ENCODE measurements at places on chromosomes 11 and 22. TPM values are rescaled to one million over a fixed set of nuclear protein-coding genes. Genes with fewer than 3 reads are reported as not detected.

MS4A6A gene
- total RNA-seq, result not detected

GRCh38 chr22:38415046-38415445 lies 40.0 kb downstream of the KCNJ4 start:
- H3K27me3 ChIP-seq, result no peaks in the 10 kb centered on the region
- no peak overlapping the region for H3K4me3 ChIP-seq
- H3K4me1 ChIP-seq, result no peaks in the 10 kb centered on the region
- H3K27ac ChIP-seq, result no peak overlapping the region

GRCh38 chr22:33923033-33923432 lies 2.8 kb upstream of the LARGE1 start:
- H3K36me3 ChIP-seq, result no peaks in the 10 kb centered on the region
- no peaks in the 10 kb centered on the region for H3K4me1 ChIP-seq
- no peak overlapping the region for H3K4me3 ChIP-seq
- DNase-seq, result no peak
- H3K27me3 ChIP-seq, result peaks cover 2% of the 10 kb centered on the region

DNA sequence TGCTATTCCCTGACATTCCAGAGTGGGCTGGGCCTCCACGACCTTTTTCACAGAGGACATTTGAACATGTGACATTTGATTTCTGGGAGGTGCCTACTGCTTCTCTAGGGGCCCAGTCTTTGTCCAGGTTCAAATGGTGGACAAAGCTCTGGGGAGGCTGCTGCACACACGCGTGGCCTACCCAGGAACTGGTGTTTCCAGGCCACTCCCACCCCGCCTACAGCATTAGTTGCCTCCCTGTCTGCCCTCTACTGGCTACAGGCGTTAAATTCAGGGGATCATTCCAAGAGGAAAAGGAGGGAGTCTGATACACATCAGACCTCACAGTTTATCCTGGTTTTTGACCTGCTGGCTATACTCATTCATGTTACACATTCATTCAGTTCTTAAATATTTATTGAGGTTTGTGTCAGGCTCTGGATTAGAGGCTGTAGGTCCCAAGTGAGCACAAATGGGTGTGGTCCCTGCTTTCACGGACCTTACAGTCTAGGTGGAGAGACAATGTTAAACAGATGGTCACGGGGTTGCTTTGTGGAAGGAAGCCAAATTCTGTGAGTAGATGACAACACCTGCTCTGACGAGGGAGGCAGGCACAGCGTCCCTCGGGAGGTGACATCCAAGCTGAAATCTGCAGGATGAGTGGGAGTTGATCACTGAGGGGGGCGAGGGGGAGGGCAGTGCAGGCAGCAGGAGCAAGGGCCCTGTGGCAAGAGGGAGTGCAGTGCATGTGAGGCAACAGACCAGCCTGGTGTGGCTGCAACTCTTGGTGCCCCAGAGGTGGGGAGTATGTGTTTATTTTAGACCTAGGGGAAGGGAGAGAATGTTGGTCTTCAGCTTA lies 11.8 kb downstream of the TUB start:
- peak; percentile 61 for DNase-seq
- no peak overlapping the region for H3K27ac ChIP-seq
- no peaks in the 10 kb centered on the region for H3K27me3 ChIP-seq
- H3K4me3 ChIP-seq, result no peak overlapping the region

DNA sequence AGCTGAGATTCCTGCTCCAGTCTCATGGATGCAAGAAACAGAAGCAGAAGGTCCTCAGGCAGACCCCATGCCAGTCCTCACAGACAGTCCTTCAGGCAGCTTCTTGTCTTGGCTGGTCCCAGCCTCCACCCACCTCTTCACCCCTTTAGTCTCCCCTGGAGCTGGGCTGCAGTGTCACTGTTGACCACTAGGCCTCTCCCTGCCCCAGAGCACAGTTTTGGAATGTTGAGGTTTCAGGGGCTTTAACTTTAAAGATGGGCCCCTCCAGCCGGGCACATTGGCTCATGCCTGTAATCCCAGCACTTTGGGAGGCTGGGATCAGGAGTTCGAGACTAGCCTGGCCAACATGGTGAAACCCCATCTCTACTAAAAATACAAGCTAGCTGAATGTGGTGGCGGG lies 39.5 kb upstream of the GCAT start:
- 0 out of 2 replicates have a peak, but pooled peaks cover 1% of the 10 kb centered on the region for H3K36me3 ChIP-seq
- H3K4me1 ChIP-seq, result no peaks in the 10 kb centered on the region
- H3K27ac ChIP-seq, result no peak overlapping the region
- no peak overlapping the region for H3K4me3 ChIP-seq

GRCh38 chr22:32324505-32325415 lies 32.9 kb upstream of the RFPL3 start:
- H3K27ac ChIP-seq, result no peak overlapping the region
- DNase-seq, result no peak
- H3K36me3 ChIP-seq, result no peaks in the 10 kb centered on the region

DNA sequence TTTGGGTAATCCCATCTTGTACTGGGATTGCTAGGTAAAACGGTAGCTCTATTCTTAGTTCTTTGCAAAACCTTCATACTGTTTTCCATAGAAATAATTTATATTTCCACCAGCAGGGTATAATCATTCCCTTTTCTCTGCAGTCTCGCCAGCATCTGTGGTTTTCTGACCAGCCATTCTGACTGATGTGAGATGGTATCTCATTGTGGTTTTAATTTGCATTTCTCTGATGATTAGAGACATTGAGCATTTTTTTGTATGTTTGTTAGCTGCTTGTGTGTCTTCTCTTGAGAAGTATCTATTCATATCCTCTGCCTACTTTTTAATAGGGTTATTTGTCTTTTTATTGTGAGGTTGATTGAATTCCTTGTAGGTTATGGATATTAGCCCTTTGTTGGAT lies 220.9 kb downstream of the PGR start:
- DNase-seq, result no peak
- no peaks in the 10 kb centered on the region for H3K4me1 ChIP-seq
- H3K36me3 ChIP-seq, result no peaks in the 10 kb centered on the region
- no peaks in the 10 kb centered on the region for H3K27me3 ChIP-seq
- H3K4me3 ChIP-seq, result no peak overlapping the region
- H3K27ac ChIP-seq, result no peak overlapping the region

LINC01488 gene
- total RNA-seq, result not detected

PITPNB gene
- 76.8 TPM for total RNA-seq

DNA sequence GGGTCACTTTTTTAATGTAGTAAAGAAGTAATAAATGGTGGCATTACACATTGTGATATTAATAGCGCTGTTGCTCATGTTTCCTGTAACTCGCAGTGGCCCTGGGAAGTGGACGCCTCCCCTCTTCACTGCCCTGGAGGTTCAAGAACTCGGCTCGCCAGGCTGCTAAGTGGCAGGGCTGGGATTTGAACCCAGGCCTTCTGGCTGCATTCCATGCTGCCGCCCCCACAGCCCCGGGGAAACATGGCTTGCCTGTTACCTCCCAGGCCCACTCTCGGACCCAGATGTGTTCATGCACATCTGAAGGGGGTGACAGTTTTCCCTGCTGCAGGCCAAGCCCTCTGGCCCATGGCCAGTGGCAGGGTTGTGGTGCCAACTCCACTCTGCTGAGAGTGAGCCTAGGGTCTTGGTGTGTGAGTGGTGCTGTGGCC lies 25.0 kb upstream of the MGAT3 start:
- no peaks in the 10 kb centered on the region for H3K27me3 ChIP-seq
- H3K4me3 ChIP-seq, result no peak overlapping the region
- no peaks in the 10 kb centered on the region for H3K36me3 ChIP-seq
- H3K4me1 ChIP-seq, result peaks cover 19% of the 10 kb centered on the region

DNA sequence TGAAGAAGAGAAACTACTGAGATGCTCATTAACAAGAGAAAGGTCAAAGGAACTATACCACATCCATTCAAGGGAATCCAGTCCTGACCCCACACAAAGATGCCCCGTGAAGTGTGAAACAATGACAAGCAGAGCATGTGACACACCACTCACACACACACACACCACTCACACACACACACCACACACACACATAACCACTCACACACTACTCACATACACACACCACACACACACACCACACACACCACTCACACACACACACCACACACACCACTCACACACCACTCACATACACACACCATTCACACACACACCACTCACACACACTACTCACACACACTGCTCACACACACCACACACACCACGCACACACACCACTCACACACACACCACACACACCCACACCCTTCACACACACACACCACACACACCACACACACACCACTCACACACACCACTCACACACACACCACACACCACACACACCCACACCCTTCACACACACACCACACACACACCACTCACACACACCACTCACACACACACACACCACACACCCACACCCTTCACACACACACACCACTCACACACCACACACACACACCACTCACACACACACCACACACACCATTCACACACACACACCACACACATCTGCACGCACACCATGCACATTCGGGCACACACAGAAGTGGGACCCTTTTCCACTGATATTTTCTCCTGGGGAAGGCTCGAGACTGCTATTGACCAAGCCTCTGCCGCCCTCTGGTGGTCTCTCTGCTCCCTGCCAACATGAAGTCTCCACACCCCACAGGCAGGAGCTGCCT lies 32.0 kb upstream of the COMT start:
- H3K4me1 ChIP-seq, result no peaks in the 10 kb centered on the region
- H3K4me3 ChIP-seq, result no peak overlapping the region
- DNase-seq, result peak; percentile 83
- H3K27ac ChIP-seq, result peak overlapping the region; percentile 15

GRCh38 chr22:39574779-39575551 lies 4.4 kb downstream of the CACNA1I start:
- DNase-seq, result no peak
- no peaks in the 10 kb centered on the region for H3K36me3 ChIP-seq
- H3K27ac ChIP-seq, result no peak overlapping the region
- no peak overlapping the region for H3K4me3 ChIP-seq
- no peaks in the 10 kb centered on the region for H3K27me3 ChIP-seq

- no peak for DNase-seq
- no peaks in the 10 kb centered on the region for H3K27me3 ChIP-seq
- H3K27ac ChIP-seq, result no peak overlapping the region
- H3K36me3 ChIP-seq, result no peaks in the 10 kb centered on the region
Measured at GRCh38 chr11:2104524-2105440, 34.4 kb downstream of the IGF2 start.

RAPSN gene
- total RNA-seq, result 2.0 TPM

RFPL1 gene
- total RNA-seq, result not detected

DNA sequence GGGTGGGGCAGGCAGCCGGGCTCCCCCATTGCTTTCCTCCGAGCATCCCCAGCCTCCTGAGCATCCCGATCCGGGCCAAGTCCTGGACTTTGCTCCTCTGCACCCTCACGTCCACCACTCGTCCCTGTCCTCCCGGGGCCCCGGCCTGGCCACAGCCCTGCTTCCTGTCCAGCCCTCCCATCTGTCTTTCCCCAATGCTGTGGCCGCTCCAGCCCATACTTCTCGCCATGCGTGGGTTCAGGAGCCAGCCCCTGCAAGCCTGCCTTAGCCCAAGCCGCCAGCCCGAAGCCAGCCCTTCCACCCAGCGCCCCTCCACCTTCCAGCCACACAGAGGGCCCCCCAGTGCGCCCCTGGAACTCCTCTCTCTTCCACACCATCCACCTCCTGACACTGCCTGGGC lies 23.8 kb downstream of the MRPL23 start:
- no peak for DNase-seq
- no peak overlapping the region for H3K27ac ChIP-seq
- H3K27me3 ChIP-seq, result no peaks in the 10 kb centered on the region
- H3K4me3 ChIP-seq, result no peak overlapping the region
- H3K4me1 ChIP-seq, result no peaks in the 10 kb centered on the region

- no peak overlapping the region for H3K27ac ChIP-seq
- no peaks in the 10 kb centered on the region for H3K36me3 ChIP-seq
- no peak overlapping the region for H3K4me3 ChIP-seq
- no peaks in the 10 kb centered on the region for H3K27me3 ChIP-seq
- no peak for DNase-seq
Measured at GRCh38 chr11:27058456-27058855, 17.8 kb downstream of the BBOX1 start.

MS4A1 gene
- total RNA-seq, result not detected

DNA sequence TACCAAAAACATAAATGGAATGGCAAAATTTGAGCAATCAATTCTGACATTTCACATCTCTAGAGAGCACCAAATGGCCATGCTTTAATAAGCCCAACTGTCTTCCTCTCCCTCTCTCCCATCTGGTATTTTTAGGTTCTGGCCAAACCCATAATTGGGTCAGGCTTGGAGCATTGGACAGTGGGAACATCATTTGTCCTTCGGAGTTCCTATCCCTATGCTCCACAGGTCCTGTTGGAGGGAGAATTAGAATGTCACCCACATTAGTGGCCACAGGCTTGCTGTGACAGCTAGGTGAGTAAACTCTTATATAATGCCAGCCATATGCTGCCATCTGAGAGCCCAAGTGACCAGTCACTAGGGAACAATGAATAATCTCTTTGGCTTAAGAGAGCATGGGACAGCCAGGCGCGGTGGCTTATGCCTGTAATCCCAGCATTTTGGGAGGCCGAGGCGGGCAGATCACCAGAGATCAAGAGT lies 251.0 kb upstream of the CCDC90B start:
- H3K4me1 ChIP-seq, result no peaks in the 10 kb centered on the region
- H3K27ac ChIP-seq, result no peak overlapping the region
- no peaks in the 10 kb centered on the region for H3K27me3 ChIP-seq

DNA sequence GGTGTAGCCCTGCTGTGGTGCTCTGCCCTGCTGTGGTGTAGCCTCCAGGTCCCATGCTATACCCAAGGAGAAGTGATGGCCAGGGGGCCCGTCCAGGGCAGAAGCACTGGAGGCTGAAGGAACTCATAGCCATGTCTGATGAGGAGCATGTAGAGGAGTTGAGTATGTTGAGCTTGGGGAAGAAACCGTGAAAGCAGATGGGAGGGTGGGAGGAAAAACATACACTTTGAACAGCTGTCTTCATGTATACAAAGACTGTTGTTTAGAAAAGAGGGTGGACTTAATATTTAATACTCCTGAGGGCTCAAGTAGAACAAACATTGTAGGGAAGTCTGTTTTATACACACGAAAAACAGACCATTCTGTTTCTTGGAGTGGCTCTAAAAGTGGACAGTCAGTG lies 26.6 kb upstream of the TTC12 start:
- no peaks in the 10 kb centered on the region for H3K36me3 ChIP-seq
- no peak for DNase-seq
- H3K27me3 ChIP-seq, result no peaks in the 10 kb centered on the region
- no peak overlapping the region for H3K27ac ChIP-seq

MAPK8IP1 gene
- 8.5 TPM for total RNA-seq

GRCh38 chr11:125164422-125165110 lies at the start of gene PKNOX2:
PKNOX2 (plus strand) TSS chr11:125164751; CDS start chr11:125351306, 186,555 bp downstream.
- DNase-seq, result peak; percentile 89
- peak within 1 kb of the TSS; percentile 65 for H3K4me3 ChIP-seq
- H3K36me3 ChIP-seq, result no peaks in the 10 kb centered on the region
- H3K27ac ChIP-seq, result no peak within 1 kb of the TSS
- H3K4me1 ChIP-seq, result peaks cover 5% of the 10 kb centered on the region
- peaks cover 11% of the 10 kb centered on the region for H3K27me3 ChIP-seq

Data from Caco-2 (cell line).